ENCODE measurements at places on chromosomes 6 and 20.

DNA sequence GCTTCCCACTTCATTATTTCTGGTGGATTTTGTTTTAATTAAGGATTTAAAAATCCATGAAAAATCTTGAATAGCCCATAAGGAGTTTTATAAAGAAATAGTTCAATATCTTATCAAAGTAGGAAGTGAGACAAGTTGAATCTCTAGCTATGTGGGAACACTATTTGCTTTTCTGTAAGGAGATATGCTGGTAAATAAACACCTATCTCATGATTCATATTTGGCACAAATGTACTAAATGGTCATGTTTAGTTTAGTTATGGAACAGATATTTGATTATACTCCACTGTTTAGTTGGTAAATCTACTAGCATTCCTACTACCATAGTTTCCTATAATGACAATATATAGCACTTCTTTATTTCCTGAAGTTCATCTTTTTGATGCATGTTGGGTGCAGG lies 239.9 kb upstream of the CEP162 start:
- no peak for DNase-seq

GRCh38 chr20:48990467-48990866 lies 55.6 kb upstream of the CSE1L start:
- no peak for DNase-seq

GRCh38 chr20:36499211-36499610 lies 42.1 kb upstream of the MYL9 start:
- no peak for DNase-seq

- no peak for DNase-seq
Measured at GRCh38 chr20:42744756-42745465, 444.8 kb downstream of the PTPRT start.

GRCh38 chr20:51607170-51607569 lies 64.7 kb upstream of the NFATC2 start:
- DNase-seq: no peak

DNA sequence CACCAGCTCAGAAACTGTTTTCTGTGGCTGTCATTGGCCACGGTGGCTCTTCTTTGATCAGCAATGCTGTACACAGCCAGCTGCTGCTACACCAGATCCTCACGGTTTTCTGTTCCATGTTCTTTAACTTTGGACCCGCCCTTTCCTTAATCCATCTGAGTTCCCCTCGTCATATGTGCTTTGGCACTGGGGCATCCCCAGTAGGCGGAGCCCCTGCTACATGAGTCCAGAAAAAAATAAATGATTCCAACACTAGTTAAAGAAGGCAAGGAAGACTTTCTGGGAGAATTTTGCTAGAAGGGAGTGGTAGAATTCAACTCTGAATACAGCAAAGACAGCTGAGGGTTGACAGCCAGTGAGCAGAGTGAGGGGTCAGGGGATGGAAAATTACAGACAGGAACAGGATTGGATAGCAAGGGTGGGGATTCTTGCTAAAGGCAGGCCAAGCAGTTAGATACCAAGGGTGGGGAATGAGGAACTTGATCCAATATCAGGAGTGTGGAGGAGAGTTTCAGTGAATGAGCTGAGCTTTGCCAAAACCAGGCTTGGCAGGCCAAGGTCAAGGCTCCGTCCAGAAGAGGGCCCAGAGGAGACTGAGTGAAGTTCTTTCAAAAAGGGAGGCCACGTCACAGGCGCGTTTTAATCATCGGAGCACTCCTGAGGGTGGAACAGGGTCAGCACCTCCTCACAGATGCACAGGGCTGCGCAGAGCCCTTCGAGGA lies 391.8 kb downstream of the CDH4 start:
- no peak for DNase-seq

- DNase-seq: no peak
Measured at GRCh38 chr6:21597801-21598673, 4.5 kb downstream of the SOX4 start.

GRCh38 chr6:42511803-42512422 lies 51.9 kb upstream of the UBR2 start:
- no peak for DNase-seq

DNA sequence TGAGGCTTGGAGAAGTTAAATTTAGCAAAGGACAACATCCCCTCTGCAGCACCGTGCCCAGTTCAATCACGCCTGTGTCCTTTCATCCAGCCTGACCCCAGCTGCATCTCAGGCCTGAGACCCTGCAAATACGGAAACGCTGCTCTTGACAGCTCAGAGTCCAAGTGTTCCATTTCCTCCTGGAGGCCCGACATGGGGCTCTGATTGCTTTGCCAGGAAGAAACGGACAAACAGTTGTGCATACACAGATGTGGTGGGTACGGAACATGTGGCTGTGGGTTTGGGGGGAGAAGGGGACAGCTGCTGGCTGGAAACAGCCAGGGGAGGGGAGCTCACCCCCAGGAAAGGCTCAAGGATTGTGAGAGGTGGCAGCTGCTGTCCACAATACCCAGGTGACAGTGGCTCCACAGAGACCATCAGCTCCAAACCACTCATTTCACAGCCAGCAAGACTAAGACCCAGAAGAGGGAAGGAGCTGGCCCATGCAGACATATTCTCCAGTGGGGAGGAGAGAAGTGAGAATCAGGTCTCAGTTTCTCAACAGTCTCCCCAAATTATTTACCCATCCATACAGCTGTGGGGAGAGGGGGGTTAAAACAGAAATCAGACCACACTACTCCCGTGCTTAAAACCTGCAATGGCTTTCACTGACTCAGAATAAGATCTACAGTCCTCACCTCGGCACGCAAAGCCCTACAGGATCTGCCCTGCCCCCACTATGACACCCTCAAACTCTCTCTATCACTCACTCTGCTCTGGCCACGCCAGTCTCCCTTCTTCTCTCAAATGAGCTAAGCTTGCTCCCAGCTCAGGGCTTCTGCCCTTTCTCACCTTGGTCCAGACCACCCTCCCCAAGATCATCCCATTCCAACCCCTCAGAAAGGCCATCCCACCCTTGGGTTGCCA lies 89.1 kb downstream of the PREX1 start:
- no peak for DNase-seq

Measured in lower lobe of right lung (tissue), 2 donors.